Fibroblast of skin of scalp (primary cell): ENCODE measurements at places on chromosomes 7 and 10.

GRCh38 chr7:143909863-143910262 is 7.9 kb upstream of the TCAF1 start:
- no peak for DNase-seq

- DNase-seq = no peak
These were observed 1157.6 kb upstream of the CELF2 start for GRCh38 chr10:9860045-9860444.

GRCh38 chr10:83880252-83880791 is 259.0 kb upstream of the GHITM start:
- DNase-seq = no peak

DNA sequence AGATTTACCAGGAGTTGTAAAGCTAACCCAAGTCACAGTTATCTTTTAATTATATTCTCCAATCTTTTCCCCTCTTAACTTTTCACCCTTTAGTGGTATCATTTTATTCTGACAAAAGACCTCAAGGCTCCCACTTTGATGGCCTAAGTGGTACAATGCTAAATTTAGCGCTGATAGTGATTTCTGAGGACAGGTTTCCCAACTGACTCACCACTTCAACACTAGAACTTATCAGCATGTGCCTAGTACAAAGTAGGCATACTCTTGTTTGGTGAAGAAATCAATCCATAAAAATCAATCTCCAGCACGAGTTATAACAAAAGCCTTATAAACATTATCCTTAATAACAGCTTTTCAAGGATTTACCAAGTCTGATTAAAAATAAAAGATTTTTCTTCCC is 7.5 kb downstream of the SNX13 start:
- no peak for DNase-seq

DNA sequence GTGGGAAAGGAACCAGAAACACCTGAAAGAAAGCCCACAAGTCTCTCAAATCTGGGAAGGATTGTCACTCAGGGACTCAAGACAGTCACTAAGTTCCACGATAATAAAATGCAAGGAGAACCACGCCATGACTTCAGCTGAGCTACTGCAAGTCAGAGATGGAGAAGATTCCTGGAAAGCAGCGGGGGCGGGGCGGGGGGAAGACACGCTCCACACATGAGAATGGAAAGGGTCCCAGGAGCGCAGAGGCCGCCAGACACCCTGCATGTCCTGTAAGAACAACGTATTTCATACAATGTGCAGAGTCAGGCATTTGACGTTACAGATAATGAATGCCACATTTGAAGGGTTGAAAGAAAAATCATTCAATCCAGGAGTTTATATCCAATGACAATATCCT is 448.1 kb downstream of the PTPRN2 start:
- DNase-seq = no peak

DNA sequence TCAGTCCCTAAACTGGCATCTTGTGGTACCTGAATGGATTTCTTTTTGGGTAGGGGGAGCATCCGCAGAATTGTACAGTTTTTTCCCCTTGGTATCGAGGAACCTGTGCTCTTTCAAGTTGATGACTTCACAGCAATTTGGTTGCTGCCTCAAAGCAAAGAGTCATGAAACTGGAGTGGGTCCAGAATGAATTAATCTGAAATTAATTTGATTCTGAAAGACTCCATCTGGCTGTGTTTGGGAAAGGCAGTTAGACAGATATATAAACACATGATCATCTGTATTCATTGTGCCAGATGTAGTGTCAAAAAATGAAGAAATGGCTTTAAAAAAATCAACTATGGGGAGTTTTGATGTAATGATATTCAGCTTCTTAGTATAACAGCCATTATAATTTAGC is 136.1 kb downstream of the CELF2 start:
- DNase-seq = no peak

DNA sequence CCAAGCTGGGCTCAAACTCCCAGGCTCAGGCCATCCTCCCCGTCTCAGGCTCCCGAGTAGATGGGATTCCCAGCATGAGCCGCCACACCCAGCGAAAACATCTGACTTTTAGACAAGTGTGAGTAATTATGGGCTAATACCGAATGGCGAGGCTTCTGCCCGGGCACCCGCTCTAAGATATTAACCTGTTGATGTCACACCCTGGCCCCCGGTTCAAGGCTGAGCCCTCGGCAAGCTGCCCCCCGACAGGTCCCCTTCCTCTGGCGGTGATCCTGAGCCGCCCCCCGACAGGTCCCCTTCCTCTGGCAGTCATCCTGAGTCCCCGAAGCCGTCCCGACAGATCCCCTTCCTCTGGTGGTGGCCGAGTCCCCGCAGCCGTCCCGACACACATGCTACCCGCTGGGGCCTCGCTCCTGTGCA is 5.2 kb downstream of the PSMG3 start:
- DNase-seq = peak; percentile 74

DNA sequence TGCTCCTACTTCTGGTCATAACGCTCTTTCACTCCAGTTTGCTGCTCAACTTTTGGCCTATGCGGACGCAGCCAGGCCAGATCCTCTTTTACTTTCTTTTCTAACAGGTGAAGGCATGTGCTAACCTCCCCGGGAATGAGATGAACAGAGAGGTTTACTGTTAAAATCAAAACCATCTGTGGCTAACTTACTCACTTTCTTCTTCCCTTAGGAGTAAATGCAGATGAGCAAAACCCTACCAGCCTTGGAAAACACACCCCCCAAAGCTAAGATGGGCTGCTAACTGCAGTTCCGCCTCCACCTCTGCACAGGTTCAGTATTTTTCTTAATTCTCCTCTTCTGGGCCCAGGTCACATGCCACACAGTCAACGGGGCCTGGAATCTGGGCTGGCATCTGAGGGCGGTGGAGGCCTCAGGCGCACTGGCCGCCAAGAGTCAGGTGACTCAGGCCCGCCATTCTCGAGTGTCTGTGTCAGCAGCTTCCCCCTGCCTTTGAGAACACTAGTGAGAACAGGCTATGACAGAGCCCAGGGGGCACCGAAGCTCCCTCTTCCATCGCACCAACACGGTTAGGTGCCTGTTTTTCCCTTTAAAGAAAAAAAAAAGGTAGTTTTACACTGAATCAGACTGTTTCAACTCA is 11.1 kb downstream of the FAM53B start:
- no peak for DNase-seq

DNA sequence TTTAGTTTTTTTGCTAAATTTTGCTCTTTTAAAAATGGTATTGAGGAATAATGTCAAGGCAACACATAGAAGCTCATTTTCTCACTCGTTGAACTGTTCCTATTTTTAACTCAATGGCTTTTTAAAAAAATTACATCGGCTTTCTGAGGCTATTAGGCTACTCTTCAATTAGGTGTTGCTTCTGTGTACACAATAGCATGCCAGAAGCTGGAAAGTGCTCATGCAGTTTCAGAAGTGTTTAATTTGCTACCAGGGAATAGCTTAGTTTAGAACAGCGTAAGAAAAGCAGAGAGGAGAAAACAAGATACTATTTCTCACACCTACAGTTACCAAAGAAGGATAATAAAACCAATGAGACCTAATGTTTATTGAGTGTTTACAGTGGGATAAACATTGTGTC is 157.4 kb downstream of the NXPH1 start:
- DNase-seq = no peak

- no peak for DNase-seq
These were observed 51.5 kb upstream of the OSBPL3 start for GRCh38 chr7:25031432-25031831.

GRCh38 chr10:28986856-28987255 is 302.0 kb upstream of the LYZL1 start:
- DNase-seq = no peak

- no peak for DNase-seq
These were observed 56.0 kb downstream of the CSGALNACT2 start for GRCh38 chr10:43194266-43194665.

GRCh38 chr7:80707318-80707717 is 68.9 kb downstream of the CD36 start:
- no peak for DNase-seq

DNA sequence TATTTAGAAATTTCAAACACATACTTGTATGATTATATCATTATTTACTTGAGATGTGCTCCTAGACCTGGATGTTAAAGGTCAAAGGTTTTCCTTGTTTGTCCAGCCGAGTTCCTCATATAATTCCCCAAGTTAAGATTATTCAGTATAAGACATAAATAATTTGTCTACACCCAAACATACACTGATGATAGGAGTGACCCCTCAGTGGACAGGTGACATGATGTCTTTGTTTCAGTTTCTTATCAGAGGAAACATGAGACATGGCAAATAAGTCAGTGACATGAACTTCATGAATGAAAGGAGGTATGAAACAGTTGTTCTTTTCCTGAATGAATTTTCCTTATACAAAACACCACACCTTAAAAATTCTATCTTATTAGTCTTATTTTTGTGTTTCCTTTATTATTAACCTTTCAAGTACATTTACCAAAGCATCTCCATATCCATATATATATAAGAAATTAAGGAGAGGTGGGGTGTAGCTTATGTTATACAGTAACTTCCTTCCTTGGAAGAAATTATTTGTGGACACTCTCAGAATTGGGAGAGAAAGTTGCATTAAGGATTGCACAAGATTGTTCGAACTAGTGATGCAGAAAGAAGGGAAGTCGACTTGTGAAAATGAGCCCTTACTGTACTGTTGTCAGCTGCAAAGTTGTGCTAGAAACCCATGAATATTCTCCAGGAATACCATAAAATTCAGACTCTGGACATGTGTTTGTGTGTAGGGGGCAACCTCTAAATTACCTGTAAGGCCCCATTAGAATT is 60.5 kb downstream of the POM121L12 start:
- no peak for DNase-seq

GRCh38 chr10:43173120-43173519 is 34.9 kb downstream of the CSGALNACT2 start:
- DNase-seq = no peak

DNA sequence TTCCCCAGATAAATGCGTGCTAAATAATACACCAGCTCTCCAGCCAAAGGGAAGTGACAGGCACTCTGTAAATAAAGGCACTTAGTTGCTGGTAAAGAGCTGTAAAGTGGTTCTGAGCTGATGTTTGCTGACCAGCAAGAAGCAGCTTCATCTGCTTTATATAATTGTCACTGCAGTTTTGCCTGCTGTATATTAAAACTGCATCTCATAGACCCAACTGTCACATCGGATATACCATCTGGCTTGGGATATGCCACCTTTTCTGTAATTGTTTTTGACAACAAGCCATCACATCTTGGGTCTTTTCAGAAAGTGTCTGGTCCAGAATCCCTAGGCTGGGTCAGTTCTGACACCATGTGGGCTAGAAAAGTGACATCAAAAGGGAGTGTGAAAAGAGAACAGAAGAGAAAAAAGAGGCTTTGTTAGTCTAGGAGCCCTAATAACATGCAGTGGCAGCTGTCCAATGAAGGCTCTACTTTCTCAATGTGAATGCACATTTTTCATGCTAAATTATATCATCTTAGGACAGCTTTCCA is 697.6 kb downstream of the KCNMA1 start:
- DNase-seq = no peak
